Progenitor cell of endocrine pancreas (in vitro differentiated cells): ENCODE measurements at places on chromosomes 2 and 18.

GRCh38 chr2:124804014-124804940 is 779.2 kb downstream of the CNTNAP5 start:
- H3K4me1 ChIP-seq: peaks cover 31% of the 10 kb centered on the region
- peaks cover 1% of the 10 kb centered on the region for H3K36me3 ChIP-seq
- H3K27ac ChIP-seq: peak overlapping the region; percentile 15
- no peaks in the 10 kb centered on the region for H3K27me3 ChIP-seq
- DNase-seq: no peak
- no peak overlapping the region for H3K4me3 ChIP-seq

DNA sequence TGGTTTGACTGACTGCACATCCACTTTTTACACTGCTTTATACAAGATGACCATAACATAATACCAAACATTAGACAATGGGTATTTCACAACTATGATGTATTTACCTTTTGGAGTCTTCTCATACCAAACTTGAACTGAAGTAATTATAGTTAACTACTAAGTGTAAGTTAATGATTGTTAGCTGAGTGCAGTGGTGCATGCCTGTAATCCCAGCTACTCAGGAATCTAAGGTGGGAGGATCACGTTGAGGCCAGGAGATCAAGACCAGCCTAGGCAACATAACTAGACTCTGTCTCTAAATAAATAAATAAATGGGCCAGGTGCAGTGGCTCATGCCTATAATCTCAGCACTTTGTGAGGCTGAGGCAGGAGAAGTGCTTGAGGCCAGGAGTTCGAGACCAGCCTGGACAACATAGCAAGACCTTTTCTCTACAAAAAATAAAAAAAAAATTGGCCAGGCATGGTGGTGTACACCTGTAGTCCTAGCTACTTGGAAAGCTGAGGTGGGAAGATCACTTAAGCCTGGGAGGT is 44.9 kb upstream of the ORC2 start:
- H3K36me3 ChIP-seq: peaks cover 12% of the 10 kb centered on the region
- DNase-seq: no peak
- H3K4me3 ChIP-seq: no peak overlapping the region
- H3K27ac ChIP-seq: peak overlapping the region; percentile 89
- H3K27me3 ChIP-seq: no peaks in the 10 kb centered on the region
- H3K4me1 ChIP-seq: peaks cover 8% of the 10 kb centered on the region

- peaks cover 9% of the 10 kb centered on the region for H3K36me3 ChIP-seq
- H3K27ac ChIP-seq: no peak overlapping the region
- peak overlapping the region; percentile 64 for H3K4me3 ChIP-seq
- no peaks in the 10 kb centered on the region for H3K27me3 ChIP-seq
- no peak for DNase-seq
- H3K4me1 ChIP-seq: peaks cover 15% of the 10 kb centered on the region
These were observed 1.8 kb downstream of the TMX3 start for GRCh38 chr18:68713131-68713530.

GRCh38 chr18:36465970-36466369 is 168.5 kb downstream of the FHOD3 start:
- no peaks in the 10 kb centered on the region for H3K36me3 ChIP-seq
- peaks cover 14% of the 10 kb centered on the region for H3K27me3 ChIP-seq
- H3K4me3 ChIP-seq: no peak overlapping the region
- H3K4me1 ChIP-seq: peaks cover 40% of the 10 kb centered on the region
- no peak overlapping the region for H3K27ac ChIP-seq

DNA sequence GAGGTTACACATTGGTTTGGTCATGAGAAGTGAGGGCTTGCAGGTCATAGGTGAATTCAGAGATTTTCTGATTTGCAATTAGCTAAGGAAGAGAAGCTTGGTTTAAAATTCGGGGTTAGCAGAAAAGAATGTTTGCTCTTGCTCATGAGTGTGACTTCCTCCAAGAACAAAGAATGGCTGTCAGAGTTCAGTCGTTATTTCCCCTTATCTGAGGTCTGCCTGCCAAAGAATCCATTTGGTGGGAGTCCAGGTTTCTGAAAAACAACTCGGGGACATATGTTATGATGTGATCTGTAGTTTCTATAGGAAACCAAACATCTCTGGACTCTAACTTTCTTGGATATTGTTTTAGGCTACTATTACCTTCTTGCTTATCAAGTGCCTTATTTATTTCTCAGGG is 3.2 kb upstream of the UGT1A6 start:
- no peaks in the 10 kb centered on the region for H3K27me3 ChIP-seq
- H3K4me3 ChIP-seq: no peak overlapping the region
- H3K4me1 ChIP-seq: peaks cover 11% of the 10 kb centered on the region
- no peaks in the 10 kb centered on the region for H3K36me3 ChIP-seq
- no peak for DNase-seq
